ENCODE measurements at places on chromosomes 7 and 10. TPM values are rescaled to one million over a fixed set of nuclear protein-coding genes. Genes with fewer than 3 reads are reported as not detected.

DNA sequence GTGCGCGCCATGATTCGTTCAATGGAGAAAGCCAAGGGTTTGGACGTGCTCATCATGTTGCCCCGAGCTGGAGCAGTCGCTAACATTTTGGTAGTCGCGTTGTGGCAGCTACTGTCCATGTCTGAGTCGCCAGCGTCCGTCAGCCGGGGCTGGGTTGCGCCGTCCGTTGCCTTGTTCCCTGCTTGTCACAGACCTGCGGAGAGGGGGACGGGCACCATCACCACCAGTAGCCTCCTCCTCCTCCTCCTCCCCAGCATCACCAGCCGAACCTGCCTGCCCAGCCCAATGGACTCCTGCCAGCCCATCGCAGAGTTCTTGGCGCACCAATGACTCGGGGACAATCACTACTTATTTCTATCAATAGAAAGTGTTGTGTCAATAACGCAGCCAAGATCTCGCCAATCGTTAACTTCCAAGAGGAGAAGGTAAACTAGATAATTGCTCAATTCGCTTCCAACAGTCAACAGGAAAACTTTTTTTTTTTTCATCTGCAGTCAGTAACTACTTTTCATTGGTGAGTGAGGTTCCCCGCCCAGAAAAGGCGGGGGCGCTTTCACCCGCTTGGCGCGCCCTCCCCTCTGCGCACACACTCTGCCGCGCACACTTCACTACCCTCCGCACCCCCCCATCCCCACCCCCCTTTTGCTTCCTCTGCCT is at the start of gene FEZF1:
Gene FEZF1, minus strand, starts transcription at position 432 of the 657 bp plus-strand sequence. Its CDS starts 313 bp downstream, at position 119.
- DNase-seq = no peak

FBXO24 gene
- polyA plus RNA-seq = 0.23 TPM

DNA sequence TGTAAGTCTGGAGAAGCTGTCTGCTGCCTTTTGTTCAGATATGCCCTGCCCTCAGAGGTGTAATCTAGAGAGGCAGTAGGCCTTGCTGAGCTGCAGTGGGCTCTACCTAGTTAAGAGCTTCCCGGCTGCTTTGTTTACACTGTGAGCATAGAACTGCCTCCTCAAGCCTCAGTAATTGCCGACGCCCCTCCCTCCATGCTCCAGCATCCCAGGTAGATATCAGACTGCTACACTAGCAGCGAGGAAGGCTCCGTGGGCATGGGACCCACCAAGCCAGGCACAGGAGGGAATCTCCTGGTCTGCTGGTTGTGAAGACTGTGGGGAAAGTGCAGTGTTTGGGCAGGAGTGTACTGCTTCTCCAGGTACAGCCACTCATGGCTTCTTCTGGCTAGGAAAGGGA is 26.4 kb upstream of the CXCL12 start:
- no peak for DNase-seq

PCDH15 gene
- not detected for polyA plus RNA-seq

DNA sequence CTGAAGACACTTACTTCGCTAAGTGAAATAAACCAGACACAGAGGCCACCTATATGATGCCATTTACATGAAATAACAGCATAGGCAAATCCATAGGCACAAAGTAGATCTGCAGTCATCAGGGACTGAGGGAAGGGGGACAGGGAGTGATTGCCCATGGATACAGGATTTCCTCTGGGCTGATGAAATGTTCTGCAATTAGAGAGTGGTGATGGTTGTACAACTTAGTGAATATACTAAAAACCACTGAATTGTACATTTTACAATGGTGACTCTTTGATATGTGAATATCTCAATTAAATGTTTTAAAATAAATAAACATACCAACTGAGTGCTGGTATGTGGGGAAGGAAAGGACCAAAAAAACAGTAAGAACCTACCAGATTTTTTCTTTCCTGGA is 20.4 kb downstream of the PPA1 start:
- no peak for DNase-seq

- DNase-seq = no peak
Measured at GRCh38 chr7:98594787-98595186, 22.3 kb upstream of the NPTX2 start.

GRCh38 chr7:121334875-121335648 is 6.3 kb downstream of the WNT16 start:
- DNase-seq = no peak

KAZALD1 gene
- polyA plus RNA-seq = 1.9 TPM

- DNase-seq = peak; percentile 80
Measured at GRCh38 chr10:104309980-104310978, 28.0 kb downstream of the ITPRIP start.

GRCh38 chr10:81724431-81724830 is 150.6 kb upstream of the NRG3 start:
- DNase-seq = no peak

DNA sequence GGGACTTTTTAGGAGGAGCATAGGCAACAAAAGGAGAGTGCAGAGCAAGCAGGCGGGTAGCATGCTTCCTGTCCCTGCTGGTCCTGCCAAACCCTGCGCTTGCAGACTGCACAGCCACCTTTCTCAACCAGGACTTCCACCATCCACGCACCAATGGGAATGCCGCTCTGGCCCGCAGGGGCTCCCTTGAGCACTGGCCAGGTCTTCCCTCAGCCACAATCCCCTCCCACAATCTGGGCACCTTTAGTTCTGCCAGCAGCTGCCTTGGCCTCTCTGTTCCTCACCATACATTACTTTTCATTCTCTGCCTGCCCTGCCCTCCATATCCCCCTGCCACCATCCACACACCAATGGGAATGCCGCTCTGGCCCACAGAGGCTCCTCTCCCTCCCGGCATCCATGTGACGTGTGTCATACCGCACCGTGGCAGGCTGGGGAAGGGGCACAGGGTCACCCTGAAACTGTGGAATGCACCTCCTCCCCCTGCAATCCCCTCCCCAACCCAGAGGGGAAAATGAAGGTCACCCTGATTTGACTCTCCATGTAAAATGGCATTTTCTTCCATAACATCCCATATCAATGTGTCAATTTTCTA is 97.3 kb upstream of the MACROH2A2 start:
- DNase-seq = no peak

GRCh38 chr10:124119216-124119615 is 25.8 kb upstream of the CHST15 start:
- no peak for DNase-seq

FFAR4 gene
- polyA plus RNA-seq = 0.01 TPM

TDRD1 gene
- polyA plus RNA-seq = not detected

SH2B2 gene
- polyA plus RNA-seq = 13.1 TPM

DNA sequence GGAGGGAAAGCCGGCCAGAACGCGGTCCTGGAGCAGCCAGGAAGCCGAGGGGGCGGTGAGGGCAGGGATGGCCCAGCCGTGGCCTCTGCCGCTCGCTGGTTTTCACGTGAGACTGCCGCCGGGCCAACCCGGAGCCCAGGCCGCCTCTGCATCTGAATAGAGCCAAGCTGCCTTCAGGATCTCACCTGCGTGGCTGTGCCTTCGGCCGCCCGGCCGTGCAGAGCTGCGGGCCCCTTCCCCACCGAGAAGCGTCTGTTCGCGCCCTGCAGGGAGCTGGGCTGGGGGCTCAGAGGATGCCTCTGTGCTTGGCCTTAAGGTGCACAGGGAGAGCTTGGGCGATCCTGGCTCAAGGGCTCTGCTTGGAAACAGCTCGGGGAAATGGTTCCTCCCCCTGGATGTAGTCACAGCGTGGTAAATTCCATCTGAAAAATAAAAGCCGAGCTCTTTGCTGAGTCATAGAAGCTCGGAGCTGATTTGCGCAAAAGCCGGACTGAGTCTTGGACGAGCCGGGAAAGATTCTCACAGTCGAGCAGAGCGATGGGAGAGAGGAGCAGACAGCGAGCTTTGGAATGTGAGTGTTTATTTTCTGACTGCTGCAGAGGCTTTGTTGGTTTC is at the start of gene JAKMIP3:
Gene JAKMIP3, plus strand, starts transcription at position 456 of the 615 bp plus-strand sequence. CDS start 38,863 bp downstream, outside the sequence.
- DNase-seq = peak; percentile 65

DNA sequence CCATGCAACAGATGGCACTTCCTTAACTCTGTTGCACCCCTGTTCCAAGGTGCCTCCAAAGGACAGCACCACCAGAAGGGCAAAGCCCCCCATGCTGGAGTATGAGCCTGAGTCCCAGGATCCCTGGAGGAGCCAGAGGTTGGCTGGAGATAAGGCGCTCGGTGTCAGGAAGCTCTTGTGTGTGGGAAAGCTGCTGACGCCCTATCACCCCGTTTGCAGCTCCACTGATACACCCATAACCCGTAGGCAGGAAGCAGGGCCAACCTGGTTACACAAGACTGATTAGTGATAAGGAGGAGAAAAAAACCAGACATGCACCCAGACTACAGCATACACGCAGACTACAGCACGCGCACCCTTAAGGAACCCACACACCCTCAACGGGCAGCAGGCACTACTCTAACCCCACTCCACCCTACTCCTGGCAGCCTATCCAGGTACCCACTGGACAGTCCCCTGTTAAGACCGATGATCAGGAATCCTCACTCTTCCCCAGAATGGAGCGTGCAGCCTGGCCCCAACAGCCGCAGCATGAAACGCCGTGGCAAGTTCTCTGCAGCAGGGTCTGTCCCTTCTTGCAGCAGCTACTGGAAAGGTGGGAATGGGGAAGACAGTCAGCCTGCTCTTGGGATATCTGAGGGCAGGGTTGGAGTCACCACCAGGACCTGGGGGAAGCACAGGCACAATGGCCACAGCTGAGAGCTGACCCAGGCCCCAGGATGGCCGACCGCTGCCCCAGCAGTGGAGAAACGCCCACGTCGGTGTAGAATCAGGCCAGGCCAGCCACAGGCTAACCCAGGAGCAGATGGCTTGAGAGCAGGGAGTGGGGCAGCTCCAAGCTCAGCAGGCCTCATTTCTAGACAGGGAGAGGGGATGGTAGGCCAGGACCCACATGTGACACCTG is 38.3 kb upstream of the TUBB8 start:
- DNase-seq = no peak

SPAG6 gene
- polyA plus RNA-seq = not detected

SPDYE2 gene
- polyA plus RNA-seq = 0.13 TPM

DNA sequence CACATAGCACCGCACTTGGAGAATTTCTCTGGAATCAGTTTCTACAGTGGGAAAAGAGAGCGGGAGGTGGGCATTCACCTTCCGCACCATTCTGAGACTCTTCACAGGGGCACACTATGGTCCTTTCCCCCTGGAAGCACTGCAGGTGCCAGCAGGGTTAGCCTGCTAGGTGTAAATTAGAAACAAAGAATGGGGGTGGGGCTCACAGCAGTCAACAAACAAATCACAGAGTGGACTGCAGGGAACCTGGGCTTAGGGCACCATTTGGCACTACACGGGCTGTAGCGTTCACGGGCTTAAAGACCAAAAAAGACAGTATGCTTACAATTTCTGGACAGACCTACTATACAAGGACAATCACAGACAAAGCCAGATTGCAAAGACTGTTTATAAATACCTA is 8.0 kb upstream of the PKD1L1 start:
- DNase-seq = no peak

DNA sequence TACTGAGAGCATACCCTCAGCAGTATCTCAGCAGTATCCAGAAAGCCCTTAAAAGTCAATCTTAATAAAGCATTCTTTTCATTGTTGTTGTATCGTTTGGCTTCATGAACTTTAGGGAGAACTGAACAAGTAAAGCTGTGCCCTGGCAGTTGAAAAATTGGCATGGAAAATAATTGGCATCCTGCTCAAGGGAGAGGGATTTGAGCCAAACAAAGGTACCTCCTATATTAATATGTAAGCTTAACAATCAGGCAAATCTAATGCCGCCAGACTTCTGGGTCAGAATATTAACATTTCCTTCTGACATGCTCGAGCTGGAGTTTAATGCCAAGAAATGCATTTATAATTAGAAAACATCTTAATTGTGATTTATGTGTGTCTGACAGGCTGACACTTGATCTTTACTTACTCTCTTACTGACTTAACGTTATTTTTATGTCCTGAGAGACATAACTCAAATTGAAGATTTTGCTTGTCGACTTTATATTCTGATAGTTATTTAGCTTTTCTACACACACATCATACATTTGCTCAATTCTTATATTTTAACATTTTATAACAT is 42.1 kb upstream of the PCDH15 start:
- no peak for DNase-seq

- no peak for DNase-seq
Measured at GRCh38 chr7:24110056-24110455, 173.9 kb upstream of the NPY start.

DNA sequence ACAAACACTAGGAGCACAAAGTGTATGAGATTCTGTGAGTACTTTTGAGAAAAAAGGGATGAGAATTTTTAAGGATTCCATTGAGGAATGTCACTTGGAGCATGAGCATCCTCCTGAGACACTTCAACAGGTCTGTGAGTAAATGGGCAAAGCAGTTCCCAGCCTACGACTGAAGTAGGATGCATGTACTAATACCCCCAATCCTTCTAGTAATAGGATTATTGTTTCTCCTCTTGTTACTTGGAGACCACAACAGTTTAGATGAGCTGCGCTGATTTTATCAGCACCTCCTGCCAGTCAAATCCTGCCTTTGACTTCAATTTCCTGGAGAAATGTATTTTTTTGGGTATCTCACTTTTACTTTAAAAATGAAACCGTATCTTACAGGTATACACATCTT is 820 bp downstream of the BBS9 start:
- no peak for DNase-seq

NUTM2A gene
- 1.1 TPM for polyA plus RNA-seq

- no peak for DNase-seq
Measured at GRCh38 chr7:55251313-55251712, 113.8 kb upstream of the LANCL2 start.

- no peak for DNase-seq
Measured at GRCh38 chr10:129779126-129780111, 184.7 kb downstream of the EBF3 start.

UPK3B gene
- 0.12 TPM for polyA plus RNA-seq

- no peak for DNase-seq
Measured at GRCh38 chr10:35079763-35080162, 10.4 kb downstream of the CUL2 start.

- DNase-seq = peak; percentile 61
Measured at GRCh38 chr7:129443612-129444011, 9.4 kb downstream of the STRIP2 start.

DNA sequence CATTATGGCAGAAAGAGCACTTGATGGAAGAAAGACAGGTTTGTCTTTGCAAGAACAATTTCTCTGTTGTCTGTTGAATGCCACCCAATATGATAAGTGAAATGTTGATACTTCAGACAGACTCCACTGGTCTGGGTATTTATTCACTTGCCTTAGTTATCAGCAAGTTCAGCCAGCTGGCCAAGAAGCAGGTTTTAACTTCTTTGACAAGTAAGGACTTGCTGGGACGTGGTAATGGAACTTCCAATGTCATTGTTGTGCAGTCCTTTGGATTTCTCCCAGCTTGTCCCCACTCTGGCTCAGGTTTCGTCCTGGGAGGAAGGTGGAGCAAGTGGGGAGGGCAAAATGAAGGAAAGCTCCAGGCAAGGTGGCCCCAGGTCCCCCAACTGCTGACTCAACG is 497.4 kb downstream of the RPS24 start:
- DNase-seq = no peak

- DNase-seq = no peak
Measured at GRCh38 chr10:72351479-72351878, 3.2 kb downstream of the DNAJB12 start.

GRCh38 chr7:131219312-131220041 is 108.2 kb upstream of the MKLN1 start:
- DNase-seq = peak; percentile 41
